ENCODE measurements at places on chromosomes 13 and 19. TPM values are rescaled to one million over a fixed set of nuclear protein-coding genes. Genes with fewer than 3 reads are reported as not detected.

ADGRE1 gene
- total RNA-seq = 12.1 TPM

GRCh38 chr19:35063940-35064818 lies 22.7 kb downstream of the HPN start:
- DNase-seq = peak; percentile 33

GRCh38 chr13:23642110-23642509 lies 71.9 kb downstream of the TNFRSF19 start:
- no peak for DNase-seq

- DNase-seq = no peak
Observed at GRCh38 chr13:112703449-112704284, 13.8 kb downstream of the ATP11A start.

- DNase-seq = no peak
Observed at GRCh38 chr13:86870444-86870843, 800.7 kb upstream of the SLITRK5 start.

DNA sequence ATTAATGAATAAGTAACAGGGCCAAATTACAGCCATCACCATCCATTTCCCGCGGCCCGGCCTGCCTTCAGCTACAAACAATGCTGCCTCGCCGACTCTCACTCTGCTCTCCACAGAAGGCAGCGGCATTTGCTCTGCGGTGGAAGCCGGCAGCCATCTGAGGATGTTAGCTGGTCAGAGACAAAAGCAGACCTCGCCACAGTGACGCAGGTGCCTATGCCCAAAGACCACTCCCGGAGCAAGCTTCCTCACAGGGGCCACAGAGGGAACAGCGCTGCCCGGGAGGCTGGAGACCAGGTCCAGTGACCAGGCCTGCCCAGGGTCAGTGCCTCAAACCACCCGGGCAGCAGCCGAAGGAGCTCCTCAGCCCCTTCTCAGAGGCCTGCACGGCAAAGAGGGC lies 16.4 kb downstream of the PEPD start:
- DNase-seq = no peak

DNA sequence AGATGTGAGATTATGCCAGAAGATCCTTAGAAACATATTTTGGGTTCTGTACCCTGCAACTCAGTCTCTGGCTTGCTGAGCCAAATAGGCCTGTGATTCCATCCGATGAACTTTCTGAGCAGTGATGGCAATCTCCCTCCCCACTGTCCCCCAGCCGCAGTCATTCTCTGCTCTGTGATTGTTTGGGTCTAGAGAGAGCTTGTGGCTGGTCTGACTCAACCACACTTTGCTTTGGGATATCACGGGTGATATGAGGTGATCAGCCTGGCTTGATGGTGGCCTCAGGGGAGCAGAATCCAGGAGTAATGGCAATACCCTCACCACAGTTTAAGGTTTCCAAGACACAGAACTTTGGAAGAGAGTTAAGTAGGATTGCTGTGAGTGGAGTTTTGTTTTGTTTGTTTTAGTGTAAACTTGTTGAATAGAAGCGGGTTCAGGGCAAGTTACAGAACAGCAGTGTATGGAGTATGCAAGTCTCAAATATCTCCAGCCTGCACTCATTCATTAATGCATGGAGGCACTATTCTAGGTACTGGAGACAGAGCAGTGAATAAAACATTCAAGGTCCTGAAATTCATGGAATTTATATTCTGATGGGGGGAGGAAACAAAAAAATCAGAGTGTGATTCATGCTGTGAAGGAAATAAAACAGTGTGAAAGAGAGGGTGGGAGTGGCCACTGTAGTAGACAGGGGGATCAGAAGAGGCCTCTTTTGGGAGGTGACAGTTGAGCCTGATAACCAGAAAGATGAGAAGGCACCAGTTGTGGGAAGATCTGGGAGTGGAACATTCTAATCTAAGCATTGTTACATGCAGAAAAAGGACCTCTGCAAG lies 5.3 kb downstream of the SAMD4B start:
- no peak for DNase-seq

- DNase-seq = no peak
Observed at GRCh38 chr13:111508902-111509509, 188.6 kb downstream of the TEX29 start.

DNA sequence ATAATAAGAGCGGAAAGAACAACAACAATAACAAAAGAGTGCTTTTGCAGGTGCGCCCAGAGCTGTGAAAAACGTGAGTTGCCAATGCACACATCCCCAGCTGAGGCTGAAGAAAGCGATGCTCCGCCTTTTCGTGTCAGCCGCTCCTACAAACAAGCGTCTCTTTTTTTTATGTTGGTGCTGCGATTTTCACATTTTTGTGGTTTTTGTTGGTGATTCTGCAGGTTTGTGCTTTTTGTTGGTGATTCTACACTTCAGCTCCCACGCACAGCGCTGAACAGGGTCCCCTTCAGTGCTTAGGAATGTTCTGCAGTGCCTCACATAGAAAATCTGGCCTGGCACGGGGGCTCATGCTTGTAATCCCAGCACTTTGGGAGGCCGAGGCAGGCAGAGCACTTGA lies 7.3 kb upstream of the SBK3 start:
- no peak for DNase-seq

- no peak for DNase-seq
Observed at GRCh38 chr13:94415500-94416237, 63.8 kb downstream of the DCT start.

DNA sequence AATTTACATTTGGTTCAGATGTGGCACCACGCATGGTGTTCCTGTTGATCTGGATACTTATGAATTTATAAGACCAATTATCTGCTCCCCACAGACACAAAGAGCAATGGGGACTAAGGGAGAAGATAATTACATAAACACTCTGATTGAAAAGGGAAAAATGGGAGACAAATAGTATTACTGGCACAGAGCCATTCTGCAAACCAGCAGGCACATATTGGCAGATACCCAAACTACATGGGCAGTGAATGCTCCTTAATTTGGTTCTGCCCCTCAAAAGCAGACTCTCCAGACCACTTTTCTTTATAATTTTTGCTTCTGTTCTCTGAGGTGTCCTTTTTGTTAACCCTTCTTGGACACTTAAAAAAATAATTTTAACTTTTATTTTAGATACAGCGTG lies 1674.2 kb downstream of the PCDH9 start:
- no peak for DNase-seq

MYCBP2 gene
- 105 TPM for total RNA-seq

DNA sequence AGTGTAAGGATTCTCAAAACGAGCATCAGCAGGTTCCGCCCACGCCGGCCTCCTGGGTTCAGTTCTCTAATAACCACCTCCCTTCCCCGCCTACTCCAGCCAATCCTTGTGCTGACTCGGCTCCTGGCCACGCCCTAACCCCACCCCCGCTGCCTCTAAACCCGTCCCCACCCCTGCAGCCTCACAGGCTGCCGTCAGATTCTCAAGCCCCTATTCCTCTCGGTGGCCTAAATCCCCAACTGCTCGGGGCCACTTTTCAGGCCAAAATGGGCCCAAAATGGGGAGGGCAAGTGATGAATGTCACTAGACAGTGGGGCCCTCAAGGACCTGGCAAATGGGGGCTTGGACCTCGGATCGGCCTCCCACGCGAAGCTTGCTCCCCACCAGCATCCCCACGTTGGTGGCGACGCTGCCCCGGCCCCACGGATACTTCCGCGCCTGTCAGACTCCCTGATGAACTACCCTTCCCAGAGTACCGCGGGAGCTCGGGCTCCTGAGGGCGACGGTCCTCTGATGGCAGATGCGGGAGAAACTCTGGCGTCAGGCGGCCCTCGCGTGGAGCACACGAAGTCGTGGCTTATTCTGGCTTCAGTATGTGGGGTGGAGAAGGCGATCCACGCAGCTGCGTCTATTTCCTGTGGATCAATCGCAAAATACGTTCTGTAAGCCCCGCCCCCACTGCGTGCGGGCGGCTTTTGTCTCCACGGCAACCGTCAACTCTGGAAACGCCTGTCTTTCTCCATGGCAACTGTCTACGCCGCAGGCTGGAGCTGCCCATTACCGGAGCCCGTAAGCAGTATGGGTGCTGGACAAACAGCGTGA lies 24.8 kb downstream of the ZNF473 start:
- peak; percentile 56 for DNase-seq

DNA sequence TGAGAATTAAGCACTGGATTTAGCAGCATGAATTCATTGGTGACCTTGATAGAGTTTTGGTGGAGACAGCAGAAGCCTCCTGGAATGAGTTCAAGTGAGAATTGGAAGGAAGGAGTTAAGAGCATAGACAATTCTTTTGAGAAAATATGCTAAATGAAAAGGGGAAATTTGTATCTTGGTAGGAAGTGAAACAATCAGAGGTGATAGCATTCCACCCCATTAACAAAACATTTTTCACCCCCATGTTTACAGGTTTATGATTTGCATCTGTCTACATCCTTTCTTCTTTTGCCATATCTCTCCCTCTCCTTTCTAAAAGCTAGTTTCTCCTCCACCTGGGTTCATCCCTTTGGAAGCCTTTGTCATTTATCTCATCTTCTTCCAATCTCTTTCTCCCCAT lies 27.5 kb downstream of the LNX2 start:
- DNase-seq = no peak

GRCh38 chr19:51816711-51817110 lies 21.8 kb downstream of the FPR3 start:
- no peak for DNase-seq

DNA sequence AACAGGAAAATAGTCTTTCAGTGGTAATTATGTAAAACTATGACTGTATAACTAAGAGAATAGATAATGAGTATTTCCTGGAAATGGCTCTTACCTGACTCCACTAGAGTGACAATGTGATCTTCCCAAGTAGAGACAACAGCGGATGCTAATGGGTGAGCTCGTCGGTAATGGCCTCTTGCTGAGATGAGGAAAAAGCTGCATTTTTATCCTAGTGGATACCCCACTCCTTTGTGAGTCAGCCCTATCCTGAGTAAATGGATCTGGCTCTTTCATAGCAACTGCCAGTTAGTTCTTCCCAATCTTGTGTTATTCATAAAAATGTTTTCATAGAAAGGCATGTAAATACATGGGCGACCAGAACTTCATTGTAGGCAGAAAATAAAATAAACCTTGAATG lies 299.5 kb downstream of the NALCN start:
- DNase-seq = no peak

GRCh38 chr19:19067276-19068072 lies 3.7 kb downstream of the SLC25A42 start:
- DNase-seq = no peak

METTL21C gene
- total RNA-seq = not detected

RGL3 gene
- total RNA-seq = not detected

GRCh38 chr13:87138866-87139265 lies 532.3 kb upstream of the SLITRK5 start:
- no peak for DNase-seq

GRCh38 chr13:85262499-85262898 lies 536.7 kb downstream of the SLITRK6 start:
- DNase-seq = no peak

- DNase-seq = no peak
Observed at GRCh38 chr19:33780746-33781145, 15.9 kb upstream of the KCTD15 start.

- no peak for DNase-seq
Observed at GRCh38 chr13:80235166-80235966, 105.6 kb downstream of the SPRY2 start.

DNA sequence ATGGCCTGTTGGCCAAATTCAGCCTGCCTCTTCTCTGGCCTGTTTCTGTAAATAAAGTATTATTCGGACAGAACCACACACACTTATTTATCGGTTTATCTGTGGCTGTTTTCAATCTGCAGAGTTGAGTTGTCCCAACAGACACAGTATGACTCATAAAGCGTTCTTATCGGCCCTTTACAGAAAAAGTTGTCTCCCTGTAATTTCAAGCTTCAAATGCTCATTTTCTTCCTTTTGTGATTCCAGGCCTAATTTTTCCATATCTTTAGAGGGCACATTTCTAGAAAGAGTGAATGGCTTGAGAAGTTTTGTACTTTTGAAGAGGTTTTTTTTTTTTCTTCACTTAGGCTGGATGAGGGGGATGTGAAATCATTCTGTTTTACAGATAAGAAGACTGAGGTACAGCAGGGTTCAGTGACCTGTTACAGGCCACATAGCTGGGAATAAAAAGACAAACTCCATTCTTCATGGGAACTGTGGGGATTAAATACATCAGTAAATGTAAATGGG lies 440.9 kb downstream of the TSHZ3 start:
- no peak for DNase-seq

GRCh38 chr13:69050696-69051095 lies 1056.9 kb upstream of the ATXN8OS start:
- DNase-seq = no peak

DNA sequence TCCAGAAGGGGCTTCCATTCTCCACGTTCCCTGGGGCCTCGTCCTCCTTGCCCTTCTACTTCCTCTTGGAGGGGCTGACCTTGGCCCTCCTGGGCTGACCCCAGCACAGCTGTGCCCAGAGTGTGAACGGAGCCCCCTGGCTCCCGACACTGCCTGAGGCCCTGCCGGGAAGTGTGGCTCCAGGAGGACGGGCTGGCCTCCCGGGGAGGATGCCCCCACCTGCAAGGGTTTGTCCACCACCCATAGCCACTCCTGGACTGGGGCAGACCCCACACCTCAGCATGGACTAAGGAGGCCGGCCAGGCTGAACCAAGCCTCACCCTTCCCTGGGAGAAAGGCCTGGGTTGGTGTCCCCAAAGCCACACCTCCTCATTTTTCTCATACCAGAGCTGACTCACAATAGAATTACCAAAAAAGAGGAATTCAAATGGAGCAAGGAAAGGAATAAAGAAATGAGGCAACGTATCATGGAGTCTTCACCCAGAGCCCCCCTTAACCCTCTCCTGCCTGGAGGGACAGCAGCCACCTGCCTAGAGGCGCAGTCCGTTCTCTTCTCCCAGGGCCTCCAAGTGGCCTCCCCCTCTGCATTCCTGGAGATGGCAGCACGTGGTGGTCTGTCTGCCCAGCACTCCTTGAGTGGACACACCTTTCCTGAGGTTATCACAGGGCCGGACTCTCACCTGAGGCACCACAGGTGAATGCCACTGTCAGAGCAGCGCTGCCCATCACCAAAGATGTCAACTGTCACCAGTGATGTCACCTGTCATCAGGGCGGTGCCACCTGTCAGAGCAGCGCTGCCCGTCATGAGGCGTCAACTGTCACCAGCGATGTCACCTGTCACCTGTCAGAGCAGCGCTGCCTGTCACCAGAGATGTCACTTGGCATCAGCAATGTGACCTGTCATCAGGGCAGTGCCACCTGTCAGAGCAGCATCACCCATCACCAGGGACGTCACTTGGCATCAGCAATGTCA lies 3.1 kb upstream of the C13orf46 start:
- no peak for DNase-seq

DNA sequence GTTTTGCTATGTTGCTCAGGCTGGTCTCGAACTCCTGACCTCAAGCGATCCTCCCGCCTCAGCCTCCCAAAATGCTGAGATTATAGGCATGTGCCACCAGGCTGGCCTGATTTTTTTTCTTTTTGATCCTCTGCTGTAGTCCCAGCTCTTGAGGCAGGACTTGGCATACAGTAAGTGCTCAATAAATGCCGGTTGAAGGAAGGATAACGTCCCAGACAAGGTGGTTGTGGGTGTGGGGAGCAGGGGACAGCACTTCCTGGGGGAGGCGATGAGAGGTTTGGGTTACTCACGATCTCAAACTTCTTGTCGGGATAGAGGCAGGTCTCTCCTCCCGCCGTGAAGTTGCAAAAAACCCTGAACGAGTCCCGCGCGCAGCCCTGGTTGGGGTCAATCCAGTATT lies 29.7 kb upstream of the OLFM2 start:
- no peak for DNase-seq
